ENCODE measurements at places on chromosomes 5 and 9.

GRCh38 chr9:3931996-3932906 is 367.6 kb downstream of the GLIS3 start:
- DNase-seq: peak; percentile 45

- no peak for DNase-seq
Measured at GRCh38 chr9:36866840-36867239, 167.2 kb downstream of the PAX5 start.

- DNase-seq: no peak
Measured at GRCh38 chr9:133693703-133694529, 44.2 kb downstream of the SARDH start.

DNA sequence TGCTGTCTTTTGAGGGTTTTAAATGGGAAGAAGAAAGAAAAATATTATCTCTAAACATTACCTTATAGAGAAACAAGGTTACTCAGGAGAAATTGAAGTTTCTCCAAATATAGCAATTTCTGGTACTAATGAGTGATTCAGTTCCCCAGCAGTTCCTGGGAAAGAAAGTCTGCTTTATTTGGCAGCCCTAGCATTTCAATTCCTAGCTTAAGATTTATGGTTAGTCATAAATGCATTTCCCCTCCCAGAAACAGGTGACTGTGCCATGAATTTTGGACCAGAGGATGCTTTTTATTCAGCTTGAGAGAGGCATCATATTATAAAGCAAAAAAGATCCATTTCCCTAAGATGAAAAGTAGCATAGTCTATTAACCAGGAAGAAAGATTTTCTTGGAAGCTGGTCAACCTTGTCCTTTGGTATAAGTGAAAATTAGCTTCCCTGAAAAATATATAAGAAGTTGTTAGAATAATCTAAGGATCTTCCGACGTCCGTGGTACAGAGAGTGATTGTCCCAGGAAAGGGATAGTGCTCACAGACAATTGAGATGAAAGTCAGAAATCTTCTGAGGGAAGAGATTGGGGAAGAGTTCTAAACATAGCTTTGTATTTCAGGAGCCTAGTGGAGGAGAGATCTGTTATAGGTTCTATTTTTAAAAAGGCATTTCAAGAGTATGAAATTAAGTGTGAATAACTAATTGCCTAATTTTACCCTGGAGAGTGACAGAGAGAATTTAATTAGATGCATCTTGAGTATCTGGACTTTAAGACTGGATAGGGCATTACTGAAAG is 164.9 kb downstream of the ESM1 start:
- peak; percentile 62 for DNase-seq

DNA sequence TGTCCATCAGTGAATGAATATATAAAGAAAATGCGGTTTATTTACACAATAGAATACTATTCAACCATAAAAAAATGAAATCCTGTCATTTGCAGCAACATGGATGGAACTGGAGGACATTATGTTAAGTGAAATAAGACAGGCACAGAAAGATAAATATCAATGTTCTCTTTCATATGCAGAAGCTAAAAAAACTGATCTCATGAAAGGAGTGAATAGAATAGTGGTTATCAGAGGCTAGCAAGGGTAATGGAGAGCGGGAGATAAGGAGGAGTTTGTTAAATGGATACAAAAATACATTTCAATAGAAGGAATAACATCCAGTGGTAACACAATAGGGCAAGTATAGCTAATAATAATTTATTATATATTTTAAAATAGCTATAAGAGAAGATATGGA is 65.0 kb downstream of the AGTPBP1 start:
- no peak for DNase-seq

- DNase-seq: no peak
Measured at GRCh38 chr5:179612577-179613459, 10.7 kb downstream of the HNRNPH1 start.

- peak; percentile 72 for DNase-seq
Measured at GRCh38 chr5:136082390-136083193, 50.1 kb upstream of the SMAD5 start.

- DNase-seq: peak; percentile 8
Measured at GRCh38 chr5:150214289-150214688, 24.4 kb downstream of the SLC6A7 start.

DNA sequence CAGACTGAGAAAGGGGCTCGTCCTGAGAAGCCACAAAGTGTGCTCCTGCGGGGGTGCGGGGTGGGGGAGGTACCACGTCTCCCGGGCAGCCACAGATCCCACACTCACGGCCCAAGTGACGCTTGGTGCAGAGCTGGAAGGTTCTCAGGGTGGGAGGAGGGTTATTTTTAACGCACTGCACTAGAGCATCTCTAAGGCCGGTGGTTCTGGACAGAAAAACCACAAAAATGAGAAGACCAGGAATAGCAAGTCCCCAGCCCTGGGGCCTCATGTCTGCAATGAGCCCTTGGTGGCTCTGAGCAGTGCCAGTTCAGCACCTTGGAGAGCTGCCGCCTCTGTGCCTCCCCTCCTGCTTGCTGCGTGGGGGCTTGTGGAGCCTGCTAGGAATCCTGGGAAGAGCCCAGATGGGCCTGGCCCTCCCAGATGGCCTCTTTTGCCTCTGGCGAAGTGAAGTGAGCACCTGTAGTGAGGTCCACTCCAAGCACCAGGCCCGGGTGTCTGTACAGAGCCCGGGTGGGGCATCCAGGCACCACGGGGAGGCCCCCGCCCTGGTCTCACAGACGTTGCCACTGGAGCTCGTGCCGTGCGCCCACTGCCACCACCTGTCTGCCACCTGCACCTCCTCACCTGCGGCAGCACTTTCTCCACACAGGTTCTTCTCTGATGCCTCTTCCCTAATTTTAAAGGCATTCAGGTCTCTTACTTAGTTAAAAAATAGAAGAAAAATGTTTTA is 48.9 kb upstream of the CACNA1B start:
- no peak for DNase-seq

- DNase-seq: no peak
Measured at GRCh38 chr5:23613566-23613965, 106.2 kb downstream of the PRDM9 start.
